ENCODE measurements at places on chromosomes 1 and 21. TPM values are rescaled to one million over a fixed set of nuclear protein-coding genes. Genes with fewer than 3 reads are reported as not detected.

DNA sequence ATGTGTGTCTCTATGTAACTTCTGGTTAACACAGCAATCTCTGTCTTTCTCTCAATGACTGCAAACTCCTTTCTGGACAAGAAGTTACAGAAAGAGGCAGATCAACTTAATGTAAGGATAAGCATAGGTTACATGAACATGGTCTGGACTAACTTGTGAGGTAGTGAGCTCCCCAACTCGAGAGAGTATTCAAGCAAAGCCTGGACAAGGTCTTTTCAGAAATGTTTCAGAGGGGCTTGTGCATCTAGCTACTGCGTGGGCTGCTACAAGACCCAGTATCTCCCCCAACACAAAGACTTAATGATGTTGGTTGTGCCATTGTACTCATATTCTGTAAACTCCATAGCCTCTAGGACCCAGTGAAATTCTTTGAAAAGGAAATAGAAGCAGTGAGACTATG lies 23.5 kb upstream of the CLSTN1 start:
- no peak for DNase-seq

DNA sequence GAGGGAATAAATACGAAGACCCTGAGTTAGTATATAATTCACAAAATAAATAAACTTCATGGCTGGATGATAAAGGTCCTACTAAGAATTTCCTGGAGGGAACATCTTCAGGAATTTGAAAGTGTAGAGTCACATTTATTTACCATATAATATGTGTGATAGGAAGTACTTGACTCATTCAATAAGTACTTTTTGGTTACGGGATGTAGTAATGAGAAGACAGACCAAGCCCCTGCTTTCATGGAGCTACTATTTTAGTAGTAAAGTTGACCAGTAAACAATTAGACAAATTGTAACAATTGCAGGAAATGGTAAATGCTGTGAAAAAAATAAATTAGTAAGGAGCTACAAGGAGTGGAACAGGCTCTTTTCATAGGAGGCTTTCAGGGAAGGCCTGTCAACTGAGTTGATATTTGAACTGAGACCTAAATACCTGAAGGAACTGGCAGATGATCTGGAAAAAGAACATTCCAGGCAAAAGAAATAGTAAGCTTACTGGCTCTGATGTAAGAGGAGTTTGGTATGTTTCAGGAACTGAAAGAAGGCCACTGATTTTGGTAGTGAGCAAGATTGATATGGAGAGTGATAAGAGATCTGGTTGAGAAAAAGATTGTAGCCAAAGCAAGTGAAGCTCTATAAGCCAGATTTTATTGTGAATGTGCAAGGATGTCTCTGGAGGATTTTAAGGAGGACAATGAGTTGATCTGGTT lies 36.2 kb downstream of the CAMSAP2 start:
- DNase-seq: no peak

DNA sequence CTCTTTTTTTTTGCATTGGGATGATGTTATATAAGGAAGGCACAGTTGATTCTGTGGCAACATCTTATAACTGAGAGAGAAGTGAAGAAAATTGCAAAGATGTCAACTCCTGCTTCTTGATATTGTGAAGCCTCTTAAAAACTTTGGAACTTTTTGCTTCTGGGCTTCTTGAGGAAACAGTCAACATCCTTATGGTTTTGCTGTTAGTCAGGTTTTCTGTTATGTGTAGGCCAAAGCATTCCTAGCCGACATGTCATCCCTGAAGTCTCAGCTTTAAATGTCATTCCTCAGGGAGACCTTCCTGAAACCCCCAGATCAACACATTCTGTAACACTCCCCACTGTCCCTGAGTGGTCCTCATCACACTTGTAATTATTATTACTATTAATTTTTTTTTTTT lies 12.6 kb downstream of the FALEC start:
- no peak for DNase-seq

DNA sequence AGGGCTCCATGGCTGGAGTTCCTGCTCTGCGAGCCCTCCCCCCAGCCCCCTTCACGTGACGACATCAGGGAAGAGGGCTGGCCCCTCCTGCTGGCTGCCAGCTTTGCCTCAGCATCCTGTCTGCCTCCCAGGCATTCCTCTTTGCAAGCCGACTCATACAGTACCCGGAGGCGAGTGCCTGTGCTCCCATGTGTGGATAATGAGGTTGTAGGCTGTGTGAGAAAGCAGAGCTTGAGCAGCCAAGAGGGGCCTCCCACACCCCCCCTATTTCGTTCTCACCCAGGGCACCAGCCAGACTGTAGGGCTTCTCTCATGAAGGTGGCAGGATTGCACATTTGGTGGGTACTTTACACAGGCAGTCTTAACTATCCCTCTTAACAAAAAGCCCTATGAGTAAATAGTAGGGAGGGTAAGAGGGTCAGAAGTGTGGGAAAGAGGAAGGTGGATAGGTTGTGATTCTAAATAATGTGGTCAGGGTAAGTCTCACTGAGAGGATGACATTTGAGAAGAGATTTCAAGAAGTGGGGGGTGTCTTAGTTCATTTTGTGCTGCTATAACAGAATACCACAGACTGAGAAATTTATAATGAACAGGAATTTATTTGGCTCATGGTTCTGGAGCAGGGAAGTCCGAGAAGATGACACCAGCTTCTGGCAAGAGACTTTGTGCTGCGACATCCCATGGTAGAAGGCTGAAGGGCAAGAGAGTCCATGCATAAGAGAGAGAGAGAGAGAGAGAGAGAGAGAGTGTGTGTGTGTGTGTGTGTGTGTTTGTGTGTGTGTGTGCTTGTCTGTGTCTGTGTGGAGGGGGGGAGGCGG lies 113.5 kb downstream of the OMA1 start:
- no peak for DNase-seq

- DNase-seq: no peak
Observed at GRCh38 chr21:41422546-41423304, 3.3 kb upstream of the MX1 start.

DNA sequence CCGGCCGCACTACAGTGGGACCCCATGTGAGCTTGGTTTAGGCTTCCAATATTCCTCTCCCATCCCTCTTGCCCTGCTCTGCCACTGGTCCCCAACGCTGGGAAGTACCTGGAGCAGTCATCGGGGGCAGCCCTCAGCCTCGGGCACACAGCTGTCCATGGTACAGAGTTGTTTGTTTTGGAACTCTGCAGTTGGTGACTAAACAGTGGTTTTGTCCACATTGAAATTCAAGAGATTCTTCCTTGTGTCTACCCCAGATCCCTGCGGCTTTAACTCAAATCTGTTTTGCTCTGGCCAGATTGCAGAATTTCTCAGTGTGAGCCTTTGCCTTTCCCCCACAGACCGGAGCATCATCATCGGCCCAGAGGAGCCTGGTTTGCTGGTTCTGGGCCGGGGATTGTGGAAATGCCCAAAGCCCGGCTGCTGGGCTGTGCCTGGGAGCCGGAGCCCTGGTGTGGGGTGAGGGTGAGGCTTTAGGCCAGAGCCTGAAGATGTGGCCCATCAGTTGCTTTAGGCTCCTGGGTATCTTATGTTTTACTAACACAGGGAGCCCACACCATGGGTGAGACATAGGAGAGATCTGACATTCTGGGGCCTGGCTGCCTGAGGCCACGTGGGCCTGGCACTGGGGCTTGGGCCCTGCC lies 93.2 kb downstream of the ARHGEF10L start:
- no peak for DNase-seq

DNA sequence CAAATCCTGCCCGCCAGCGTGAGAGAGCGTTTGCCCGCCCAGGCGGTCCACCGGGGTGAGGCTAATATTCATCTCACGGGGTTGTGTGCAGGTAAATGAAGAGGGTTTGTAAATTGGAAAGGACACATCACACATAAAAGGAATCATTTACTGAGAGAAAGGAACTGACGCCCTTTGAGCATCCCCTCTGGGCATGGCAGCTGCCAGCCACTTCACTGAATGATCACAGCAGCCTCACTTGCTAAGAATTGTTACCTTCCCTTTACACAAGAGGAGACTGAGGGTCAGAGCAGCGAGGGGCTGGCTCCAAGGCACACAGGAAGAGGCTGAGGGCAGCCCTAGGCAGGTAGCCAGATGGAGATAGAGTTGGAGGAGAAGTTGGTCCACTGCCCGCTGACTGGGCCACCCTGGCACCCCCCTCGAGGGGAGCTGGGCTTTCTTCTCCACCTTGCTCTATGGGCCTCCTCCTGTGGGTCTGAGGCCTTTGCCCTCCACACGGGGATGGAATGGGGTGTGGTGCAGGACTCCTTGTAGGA lies 96.0 kb downstream of the FOXD2 start:
- DNase-seq: no peak

DNA sequence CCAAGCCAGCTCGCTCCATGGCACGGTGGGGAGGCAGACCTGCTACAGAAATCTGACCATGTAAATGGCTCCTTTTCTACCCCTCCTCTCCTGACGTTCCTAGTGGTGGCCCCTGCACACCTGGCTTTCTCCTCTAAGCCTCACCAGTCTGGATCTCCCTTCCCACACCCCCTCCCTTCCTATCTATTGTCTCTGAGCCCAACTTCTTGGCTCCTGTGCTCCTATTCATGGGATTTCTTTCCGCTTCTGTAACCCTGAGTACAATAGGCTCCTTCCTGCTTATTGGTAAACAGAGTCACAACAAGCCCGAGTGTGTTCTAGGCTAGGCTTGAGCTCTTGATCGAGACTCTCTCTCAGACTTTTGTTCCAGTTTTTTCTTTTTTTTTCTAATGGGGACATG lies 17.6 kb downstream of the OPTC start:
- DNase-seq: no peak

- no peak for DNase-seq
Observed at GRCh38 chr1:6086358-6086757, 40.7 kb downstream of the KCNAB2 start.

DNA sequence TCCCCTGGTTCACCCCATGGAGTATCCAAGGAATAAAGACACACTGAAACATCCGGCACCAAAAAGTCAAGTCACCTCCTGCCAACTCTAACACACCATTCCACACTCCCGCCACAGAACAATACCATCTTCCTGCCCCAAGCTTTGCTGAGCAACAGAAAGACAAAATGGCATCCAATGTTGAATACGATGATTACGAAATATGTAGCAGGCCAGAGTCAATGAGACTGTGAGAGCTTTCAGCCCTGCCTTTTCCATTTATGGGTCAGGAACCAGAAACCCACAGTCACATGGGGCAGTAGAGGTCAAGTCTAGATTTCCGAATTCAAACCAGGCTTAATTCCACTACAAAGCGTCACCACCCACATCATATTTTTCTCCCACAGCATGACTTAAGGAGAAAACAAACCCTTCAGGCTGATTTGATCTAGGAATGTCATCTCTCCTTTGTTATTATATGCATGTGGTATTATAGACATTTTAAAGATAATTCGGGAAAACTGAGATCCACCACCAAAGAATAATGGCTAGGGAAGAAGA lies 249.8 kb downstream of the SETD4 start:
- no peak for DNase-seq

GRCh38 chr1:58573705-58574591 lies 3.1 kb downstream of the TACSTD2 start:
- DNase-seq: no peak

- DNase-seq: no peak
Observed at GRCh38 chr1:222421380-222421779, 126.5 kb downstream of the HHIPL2 start.

DNA sequence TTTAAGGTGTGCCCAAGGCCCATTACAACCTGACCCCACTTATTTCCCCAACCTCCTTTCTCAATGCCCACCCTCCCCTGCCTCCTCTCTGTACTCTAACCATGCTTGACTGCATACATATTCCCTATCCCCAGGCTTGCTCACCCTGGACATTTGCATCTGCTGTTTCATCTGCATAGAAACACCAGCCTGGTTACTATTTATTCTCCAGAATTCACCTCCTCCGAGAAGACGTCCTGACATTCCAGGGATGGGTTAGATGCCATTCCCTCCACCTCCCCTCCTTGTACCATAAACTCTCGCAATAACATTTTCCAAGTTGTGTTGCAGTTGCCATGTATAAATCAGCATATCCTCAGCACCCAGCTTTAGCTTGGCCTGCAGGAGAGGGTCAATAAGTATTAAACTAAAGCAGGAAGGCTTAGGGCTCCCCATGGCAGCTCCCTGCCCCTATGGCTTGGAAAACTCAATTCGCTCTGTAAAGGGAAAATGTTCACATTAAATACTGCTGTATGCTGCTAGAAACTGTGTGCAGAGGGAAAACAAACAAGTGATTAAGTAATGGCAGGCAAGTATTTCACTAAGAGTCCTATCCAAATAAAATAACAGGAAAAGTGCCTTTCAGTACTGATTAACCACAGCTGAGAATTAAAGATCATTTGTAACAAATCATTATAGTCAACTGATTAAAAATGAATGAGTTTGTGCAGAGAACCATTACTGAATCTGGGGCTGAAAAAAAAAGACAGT lies 202.3 kb downstream of the TNR start:
- no peak for DNase-seq

GRCh38 chr1:219302697-219303096 lies 129.0 kb downstream of the LYPLAL1 start:
- DNase-seq: no peak

DNA sequence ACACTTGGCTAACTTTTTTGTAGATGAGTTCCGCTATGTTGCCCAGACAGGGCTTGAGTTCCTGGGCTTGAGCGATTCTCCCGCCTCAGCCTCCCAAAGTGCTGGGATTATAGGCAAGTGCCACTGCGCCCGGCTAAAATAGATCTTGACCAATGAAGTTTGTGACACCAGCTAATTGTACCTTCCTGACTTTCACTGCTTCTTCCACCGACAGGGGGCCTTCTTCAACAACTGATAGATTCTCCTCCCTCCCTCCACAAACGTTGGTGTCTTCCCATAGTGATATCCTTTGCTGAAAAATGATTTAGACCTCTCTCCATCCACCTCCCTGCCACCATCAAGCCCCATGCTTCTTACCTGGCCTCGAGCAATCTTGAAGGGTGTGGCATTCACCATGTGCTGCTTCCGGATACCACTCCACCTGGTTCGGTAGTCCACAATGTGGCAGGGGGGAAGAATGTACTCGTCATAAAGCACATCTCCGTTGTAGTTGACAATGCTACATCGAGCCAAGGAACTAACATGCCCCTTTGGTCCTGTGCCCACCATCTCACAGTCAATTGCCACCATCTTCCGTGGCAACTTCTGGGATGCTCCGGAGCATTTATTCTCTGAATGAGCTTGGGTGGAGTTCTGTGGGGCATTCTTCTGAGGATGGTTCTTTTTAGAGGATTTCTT lies 1.6 kb upstream of the METTL25B start:
- no peak for DNase-seq

- peak; percentile 65 for DNase-seq
Observed at GRCh38 chr1:6028042-6028850, 17.4 kb upstream of the KCNAB2 start.

DNA sequence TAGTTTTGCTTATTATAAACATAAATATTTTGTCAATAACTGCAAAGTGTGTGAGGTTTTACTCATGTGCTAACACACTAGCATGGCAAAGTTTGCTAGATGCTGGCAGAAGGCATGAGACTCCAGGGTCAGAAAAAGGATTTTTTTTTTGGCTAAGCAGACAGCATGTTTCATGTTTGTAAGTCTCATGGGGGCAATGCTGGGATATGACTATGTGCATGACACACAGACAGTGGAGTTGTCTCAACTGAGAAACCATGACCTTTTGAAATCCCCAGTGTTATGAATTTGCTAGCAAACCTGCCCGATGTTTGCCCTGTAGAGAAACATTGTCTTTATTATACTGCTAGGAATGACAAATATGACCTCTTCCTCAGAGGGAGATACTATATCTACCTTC lies 448.2 kb downstream of the BRINP3 start:
- DNase-seq: no peak

- no peak for DNase-seq
Observed at GRCh38 chr1:231799363-231799986, 172.9 kb downstream of the DISC1 start.

- no peak for DNase-seq
Observed at GRCh38 chr21:41043014-41043413, 124.9 kb upstream of the BACE2 start.

The C21orf58 gene
- total RNA-seq: 0.74 TPM

The SPRR2G gene
- total RNA-seq: not detected

The SMPDL3B gene
- 6.7 TPM for total RNA-seq

The TXNIP gene
- total RNA-seq: 1,186 TPM

The MYBPH gene
- not detected for total RNA-seq

The GNAT2 gene
- 0.59 TPM for total RNA-seq

Data from right atrium auricular region (tissue), 2 donors.